ENCODE measurements at places on chromosomes 12 and 14. TPM values are rescaled to one million over a fixed set of nuclear protein-coding genes. Genes with fewer than 3 reads are reported as not detected.

Gene ENDOU
- not detected for total RNA-seq

- no peaks in the 10 kb centered on the region for H3K4me1 ChIP-seq
- H3K36me3 ChIP-seq = no peaks in the 10 kb centered on the region
- no peak overlapping the region for H3K4me3 ChIP-seq
- DNase-seq = no peak
- no peak overlapping the region for H3K27ac ChIP-seq
- no peaks in the 10 kb centered on the region for H3K27me3 ChIP-seq
Measured at GRCh38 chr12:77592836-77593235, 237.9 kb upstream of the NAV3 start.

DNA sequence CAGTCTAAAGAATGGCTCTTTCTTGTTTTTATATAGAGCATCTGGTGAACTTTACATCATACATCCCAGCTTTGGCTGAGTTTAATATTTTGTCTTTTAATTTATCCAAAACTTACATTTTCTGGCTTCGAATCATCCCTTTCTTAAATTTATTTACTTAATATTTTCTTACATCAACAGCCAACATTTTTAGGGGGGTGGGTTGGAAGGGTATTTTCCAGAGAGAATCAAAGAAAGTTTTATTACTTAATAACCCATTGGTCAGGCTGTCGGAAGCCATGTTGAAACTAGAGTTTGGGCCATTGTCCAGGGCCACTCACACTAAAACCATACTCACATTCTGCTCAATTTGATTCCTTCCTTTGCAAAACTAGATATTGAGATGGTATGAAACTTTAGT is 220.2 kb downstream of the AEBP2 start:
- peaks cover 3% of the 10 kb centered on the region for H3K4me1 ChIP-seq
- DNase-seq = no peak
- H3K27ac ChIP-seq = no peak overlapping the region
- no peaks in the 10 kb centered on the region for H3K27me3 ChIP-seq

DNA sequence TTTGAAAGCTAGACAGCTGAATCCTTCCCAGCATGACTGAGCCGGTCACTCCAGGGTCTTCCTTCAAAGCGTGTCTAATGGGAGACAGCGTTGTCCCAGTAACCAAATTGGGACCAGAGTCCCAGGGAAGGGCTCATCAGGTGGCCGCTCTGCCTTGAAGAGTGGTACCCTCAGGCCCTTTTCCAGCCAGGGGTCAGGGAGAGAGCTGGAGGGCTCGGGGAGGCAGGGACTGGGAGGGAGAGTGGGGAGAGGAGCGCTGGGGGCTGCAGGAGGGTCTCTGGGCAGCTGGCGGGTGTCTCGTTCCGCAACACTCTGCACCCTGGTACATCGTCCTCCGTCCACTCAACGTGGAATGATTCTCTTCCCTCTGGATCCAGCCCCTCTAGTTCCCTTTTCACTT is 1.6 kb upstream of the RTL1 start:
- H3K4me3 ChIP-seq = no peak overlapping the region
- DNase-seq = no peak
- no peak overlapping the region for H3K27ac ChIP-seq
- peaks cover 39% of the 10 kb centered on the region for H3K27me3 ChIP-seq
- no peaks in the 10 kb centered on the region for H3K36me3 ChIP-seq

Gene L2HGDH
- 1.7 TPM for total RNA-seq

All from CD4-positive, alpha-beta T cell (primary cell).